ENCODE measurements at places on chromosomes 7 and 10. TPM values are rescaled to one million over a fixed set of nuclear protein-coding genes. Genes with fewer than 3 reads are reported as not detected.

- no peak for DNase-seq
Observed at GRCh38 chr10:12067336-12067735, 1.4 kb upstream of the DHTKD1 start.

Gene TMEM196
- 0.55 TPM for total RNA-seq

DNA sequence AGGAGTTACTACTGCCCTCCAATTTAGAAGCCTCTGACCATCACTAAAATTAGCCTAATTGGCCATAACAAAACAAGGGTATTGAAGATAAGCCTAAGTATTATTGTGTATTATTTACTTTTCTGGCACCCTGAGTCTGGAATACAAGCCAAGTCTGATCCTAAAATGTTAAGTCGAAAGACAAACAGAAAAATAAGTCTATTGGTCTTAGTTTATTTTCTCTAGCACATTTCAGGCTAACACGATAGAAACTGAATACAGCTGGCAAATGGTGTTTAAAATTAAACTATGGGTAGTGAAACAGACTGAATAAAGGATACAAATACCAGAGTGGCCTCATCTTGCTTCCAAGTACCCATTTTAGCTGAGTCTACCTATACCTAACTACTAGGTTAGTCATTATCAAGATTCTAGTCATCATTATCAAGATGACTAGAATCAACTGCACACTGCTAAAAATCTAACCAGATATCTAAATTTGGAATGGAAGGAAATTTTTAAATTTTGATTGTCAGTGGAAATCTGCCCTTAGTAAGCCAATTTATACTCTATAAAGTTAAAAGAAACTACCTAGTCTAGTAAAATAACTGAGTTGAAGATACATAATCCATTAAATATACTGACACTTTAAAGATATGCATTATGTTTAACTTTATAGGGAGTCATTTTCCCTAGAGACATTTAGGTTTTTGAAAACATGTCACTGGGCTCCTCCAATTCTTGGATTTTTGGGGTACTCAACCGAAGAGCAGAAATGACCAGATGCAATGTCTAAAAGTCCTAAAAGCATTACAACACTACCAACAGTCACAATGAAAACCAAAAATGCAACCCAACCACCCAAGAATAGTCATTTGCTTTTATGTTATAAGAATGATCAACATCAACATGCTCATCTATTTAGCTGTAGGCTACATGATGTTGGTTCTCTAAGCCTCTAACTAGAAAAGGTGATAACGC lies 80.9 kb downstream of the NT5C2 start:
- DNase-seq = no peak

GRCh38 chr7:2802101-2802500 lies 42.0 kb downstream of the GNA12 start:
- DNase-seq = no peak

DNA sequence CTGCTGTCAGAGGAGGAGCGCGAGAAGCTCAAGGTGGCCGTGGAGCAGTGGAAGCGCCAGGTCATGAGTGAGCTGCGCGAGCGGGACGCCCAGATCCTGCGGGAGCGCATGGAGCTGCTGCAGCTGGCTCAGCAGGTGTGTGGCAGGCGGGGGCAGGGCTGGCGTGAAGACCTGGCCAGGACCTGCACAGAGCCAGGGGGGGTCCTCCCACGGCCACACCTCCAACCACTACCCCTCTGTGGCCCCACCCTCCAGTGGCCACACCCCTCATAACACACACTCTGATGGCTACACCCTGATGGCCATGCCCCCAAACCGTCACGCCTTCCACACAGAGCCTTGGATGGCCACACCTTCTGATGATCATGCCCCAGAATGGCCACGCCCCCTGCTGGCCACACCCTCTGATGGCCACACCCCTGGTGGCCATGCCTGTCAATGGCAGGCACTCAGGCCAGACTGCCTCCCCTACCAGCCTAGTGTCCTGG lies 23.4 kb upstream of the DPYSL4 start:
- peak; percentile 45 for DNase-seq

DNA sequence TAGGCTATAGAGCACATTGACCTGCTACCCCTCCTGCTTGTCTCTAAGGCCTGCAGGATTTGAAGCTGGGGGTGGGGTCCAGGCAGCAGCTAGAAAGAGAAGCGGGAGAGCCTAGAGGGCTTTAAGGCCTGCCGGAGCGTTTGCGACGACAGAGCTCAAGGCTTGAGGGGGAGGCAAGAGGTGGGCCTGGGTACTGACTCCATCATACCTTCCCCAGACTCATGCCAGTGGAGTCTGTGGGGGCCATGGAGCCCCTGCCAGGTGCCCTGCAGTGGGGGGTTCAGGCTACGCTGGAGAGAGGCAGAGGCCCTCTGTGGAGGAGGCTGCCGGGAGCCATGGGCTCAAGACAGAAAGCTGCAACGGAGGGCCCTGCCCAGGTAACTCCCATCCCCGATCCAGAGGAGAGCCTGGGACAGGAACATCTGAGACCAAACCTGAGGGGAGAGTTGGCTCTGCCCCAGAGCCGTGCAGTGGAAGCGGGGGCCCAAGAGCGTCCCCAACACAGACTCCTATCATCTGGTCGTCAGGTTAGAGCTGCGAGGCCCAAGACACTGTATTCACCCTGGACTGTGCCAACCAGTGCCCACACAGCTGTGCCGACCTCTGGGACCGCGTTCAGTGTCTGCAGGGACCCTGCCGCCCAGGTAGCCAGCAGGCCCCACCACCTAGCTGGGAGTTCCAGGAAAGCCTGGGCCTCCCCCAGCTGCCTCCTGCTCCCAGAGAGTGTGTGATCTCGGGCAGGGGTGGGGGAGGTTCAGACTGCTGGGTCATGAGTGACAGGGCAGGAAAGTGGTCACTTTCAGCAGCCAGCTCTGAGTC lies 13.2 kb upstream of the ZNF862 start:
- DNase-seq = no peak

DNA sequence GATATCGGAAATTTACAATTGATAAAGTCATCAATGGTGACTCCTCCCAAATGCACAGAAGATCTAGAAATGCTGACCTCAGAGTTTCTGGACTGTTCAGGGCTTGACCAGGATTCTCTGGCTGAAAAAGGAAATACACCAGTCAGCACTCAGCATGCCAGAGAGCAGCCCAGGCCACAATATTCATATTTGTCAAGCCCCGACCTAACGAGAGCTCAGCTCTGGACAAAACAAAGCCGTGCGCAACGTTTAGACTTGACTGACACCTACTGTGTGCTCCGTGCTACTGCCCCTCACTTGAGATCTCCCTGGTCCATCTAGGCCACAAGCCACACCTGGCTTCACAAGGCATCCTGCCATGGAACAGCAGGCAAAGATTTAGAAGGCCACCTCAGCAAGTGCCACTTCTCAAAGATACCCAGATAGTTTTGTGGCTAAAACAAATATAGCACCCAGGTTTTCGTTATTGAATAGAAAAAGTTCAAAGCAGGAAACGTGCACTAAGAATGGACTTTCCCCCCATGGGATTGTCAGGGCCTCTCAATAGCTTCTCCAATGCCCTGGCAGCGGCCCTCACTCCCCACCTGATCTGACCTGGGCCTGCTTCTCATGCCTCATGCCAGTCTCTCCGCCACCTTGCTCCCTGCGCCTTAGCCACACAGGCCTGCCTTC lies 218.3 kb downstream of the FAM107B start:
- no peak for DNase-seq

DNA sequence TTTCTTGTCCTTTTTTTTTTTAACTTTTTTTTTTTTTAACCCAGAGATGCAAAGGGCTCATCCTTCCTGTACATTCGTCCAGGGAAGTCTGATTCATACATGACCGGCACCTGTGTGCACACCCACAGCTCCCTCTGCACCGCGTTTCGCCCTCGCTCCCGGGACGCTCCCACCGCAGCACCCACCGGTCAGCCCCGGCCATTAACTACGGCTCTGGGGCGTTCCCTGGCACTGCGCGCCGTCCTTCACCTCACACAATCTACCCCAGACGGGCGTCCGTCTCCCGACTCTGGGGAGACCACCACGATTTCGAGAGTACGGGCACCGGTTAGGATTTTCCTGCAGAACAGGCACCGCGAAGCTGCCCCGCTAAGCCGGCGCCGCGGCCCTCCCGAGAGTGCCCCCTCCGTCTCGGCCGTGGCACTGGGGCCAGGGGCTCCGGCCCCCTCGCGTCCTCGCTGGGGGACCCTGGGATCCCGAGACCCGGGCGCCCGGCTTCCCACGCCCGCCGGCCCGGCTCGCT lies 452 bp downstream of the ATE1 start:
- no peak for DNase-seq

DNA sequence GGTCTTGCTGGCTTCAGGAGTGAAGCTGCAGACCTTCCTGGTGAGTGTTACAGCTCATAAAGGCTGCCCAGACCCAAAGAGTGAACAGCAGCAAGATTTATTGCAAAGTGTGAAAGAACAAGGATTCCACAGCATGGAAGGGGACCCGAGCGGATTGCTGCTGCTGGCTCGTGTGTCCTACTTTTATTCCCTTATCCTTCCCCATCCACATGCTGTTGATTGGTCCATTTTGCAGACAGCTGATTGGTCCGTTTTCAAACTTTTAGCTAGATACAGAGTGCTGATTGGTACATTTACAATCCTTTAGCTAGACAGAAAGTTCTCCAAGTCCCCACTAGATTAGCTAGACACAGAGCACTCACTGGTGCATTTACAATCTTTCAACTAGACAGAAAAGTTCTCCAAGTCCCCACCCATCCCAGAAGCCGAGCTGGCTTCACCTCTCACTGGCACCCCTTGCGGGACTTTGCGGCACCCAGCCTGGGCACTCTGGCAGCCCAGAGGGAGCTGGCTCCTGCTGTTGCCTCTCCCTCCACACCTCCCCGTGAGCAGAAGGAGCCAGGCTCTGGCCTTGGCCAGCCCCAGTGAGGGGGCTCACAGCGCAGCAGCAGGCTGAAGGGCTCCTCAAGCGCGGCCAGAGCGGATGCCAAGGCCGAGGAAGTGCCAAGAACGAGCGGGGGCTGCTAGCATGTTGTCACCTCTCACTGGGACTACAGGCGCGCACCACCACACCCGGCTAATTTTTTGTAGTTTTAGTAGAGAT lies 369.6 kb upstream of the POT1 start:
- DNase-seq = no peak

Gene GDF2
- total RNA-seq = not detected

GRCh38 chr7:83738291-83738835 lies 89.4 kb upstream of the SEMA3E start:
- no peak for DNase-seq

DNA sequence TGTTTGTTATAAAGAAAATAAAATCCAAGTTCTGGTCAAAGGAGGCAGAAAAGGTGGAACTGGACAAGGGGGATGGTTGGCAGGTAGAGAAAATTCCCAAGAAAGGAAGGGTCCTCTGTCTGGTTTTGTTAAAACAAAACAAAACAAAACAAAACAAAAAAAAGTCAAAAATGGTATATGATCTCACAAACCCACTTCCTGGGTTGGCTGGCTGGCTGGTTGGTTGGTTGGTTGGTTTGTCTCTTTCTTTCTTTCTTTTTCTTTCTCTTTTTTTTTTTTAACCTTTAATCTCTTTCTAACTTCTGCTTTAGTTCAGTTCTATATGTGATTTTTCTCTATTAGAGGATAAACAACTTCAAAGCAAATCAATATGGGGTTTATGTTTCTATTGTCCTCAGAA lies 41.1 kb upstream of the CPN1 start:
- no peak for DNase-seq

- no peak for DNase-seq
Observed at GRCh38 chr7:132872034-132872433, 209.9 kb downstream of the CHCHD3 start.

DNA sequence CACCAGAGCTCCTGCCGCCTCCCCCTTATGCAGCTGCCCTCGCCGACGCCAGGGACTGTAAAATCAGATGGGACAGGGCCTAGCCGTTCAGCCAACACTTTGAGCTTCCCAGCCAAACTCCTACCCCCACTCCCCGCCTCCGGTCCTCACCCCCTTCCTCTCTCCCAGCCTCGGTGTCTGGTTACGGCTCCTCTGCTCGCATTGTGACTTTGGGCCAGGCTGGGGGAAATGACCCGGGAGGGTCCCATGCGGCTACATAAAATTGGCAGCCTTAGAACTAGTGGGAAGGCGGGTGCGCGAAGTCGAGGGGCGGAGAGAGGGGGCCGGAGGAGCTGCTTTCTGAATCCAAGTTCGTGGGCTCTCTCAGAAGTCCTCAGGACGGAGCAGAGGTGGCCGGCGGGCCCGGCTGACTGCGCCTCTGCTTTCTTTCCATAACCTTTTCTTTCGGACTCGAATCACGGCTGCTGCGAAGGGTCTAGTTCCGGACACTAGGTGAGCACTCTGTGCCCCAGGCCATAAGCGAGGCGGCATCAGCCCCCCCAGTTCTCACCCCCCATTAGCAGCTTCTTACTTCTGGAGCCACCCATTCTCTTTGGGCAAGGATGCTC lies at the start of gene KAZALD1:
KAZALD1 (plus strand) TSS at position 366 of the 608 bp plus-strand sequence. CDS start 604 bp downstream, outside the sequence.
- DNase-seq = no peak

- no peak for DNase-seq
Observed at GRCh38 chr10:130875897-130876472, 435.5 kb downstream of the TCERG1L start.

- no peak for DNase-seq
Observed at GRCh38 chr7:87404674-87405073, 59.2 kb downstream of the CROT start.

Gene H2BK1
- total RNA-seq = not detected

- DNase-seq = no peak
Observed at GRCh38 chr7:127713758-127714157, 61.8 kb downstream of the SND1 start.

Gene NOD1
- 8.1 TPM for total RNA-seq

DNA sequence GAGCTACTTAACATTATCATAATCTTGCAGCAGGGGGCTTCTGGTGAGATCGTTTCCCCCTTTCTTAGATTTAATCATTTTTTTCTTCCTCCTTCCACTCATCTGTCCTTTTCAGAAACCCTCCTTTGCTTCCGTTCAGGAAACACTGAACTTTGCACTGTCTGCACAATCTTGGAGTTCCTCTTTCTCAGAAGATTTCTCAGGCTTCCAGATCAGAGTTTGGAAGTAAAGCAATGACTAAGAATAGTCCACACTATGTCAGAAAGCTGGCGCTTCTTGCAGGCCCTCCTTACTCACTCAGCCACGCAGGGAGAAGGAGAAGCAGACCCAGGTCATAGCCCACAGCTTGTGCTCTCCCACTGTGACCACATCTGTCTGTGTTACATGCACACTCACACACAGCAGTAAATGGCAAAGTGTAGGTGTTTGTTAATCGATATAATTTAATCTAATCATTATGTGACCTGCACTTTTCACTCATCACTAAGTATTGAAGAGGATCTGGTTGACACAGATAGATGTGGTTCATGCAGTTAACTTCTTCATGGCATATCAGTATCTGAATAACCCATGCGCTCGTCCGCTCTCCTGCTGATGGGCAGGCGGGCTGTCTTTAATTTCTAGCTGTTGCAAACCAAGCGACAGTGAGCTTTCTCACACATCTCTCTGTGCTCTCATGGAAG lies 30.2 kb downstream of the ALOX5 start:
- no peak for DNase-seq
